Heart right ventricle (tissue), 16 donors: ENCODE measurements at places on chromosomes 2 and 18. TPM values are rescaled to one million over a fixed set of nuclear protein-coding genes. Genes with fewer than 3 reads are reported as not detected.

CGREF1 gene
- 0.57 TPM for polyA plus RNA-seq

LCT gene
- polyA plus RNA-seq, result not detected

TLK1 gene
- 5.8 TPM for polyA plus RNA-seq

VIL1 gene
- polyA plus RNA-seq, result not detected

CCNT2 gene
- polyA plus RNA-seq, result 4.7 TPM

ALLC gene
- 0.59 TPM for polyA plus RNA-seq

DGKD gene
- polyA plus RNA-seq, result 62.5 TPM

SIGLEC15 gene
- polyA plus RNA-seq, result 0.03 TPM

VWC2L gene
- polyA plus RNA-seq, result not detected

SLC8A1 gene
- polyA plus RNA-seq, result 46.1 TPM

AQP12A gene
- polyA plus RNA-seq, result not detected

VSNL1 gene
- polyA plus RNA-seq, result 5.9 TPM

CTAGE1 gene
- polyA plus RNA-seq, result not detected

FLACC1 gene
- 6.2 TPM for polyA plus RNA-seq

PRSS56 gene
- polyA plus RNA-seq, result not detected

CRIM1 gene
- 14.1 TPM for polyA plus RNA-seq

ACMSD gene
- not detected for polyA plus RNA-seq

TEKT4 gene
- not detected for polyA plus RNA-seq

CD28 gene
- polyA plus RNA-seq, result 0.15 TPM

MALL gene
- 15.0 TPM for polyA plus RNA-seq

SPHKAP gene
- 4.7 TPM for polyA plus RNA-seq

SANBR gene
- polyA plus RNA-seq, result 3.5 TPM

UCN gene
- 3.3 TPM for polyA plus RNA-seq

CRYBA2 gene
- not detected for polyA plus RNA-seq

MAP3K19 gene
- polyA plus RNA-seq, result not detected

IGFBP2 gene
- 171 TPM for polyA plus RNA-seq

ANKRD30BL gene
- polyA plus RNA-seq, result not detected

SERPINB10 gene
- not detected for polyA plus RNA-seq

TCF23 gene
- polyA plus RNA-seq, result 0.09 TPM

ARHGAP15 gene
- 2.0 TPM for polyA plus RNA-seq

NTSR2 gene
- 0.10 TPM for polyA plus RNA-seq

ACADL gene
- polyA plus RNA-seq, result 2.1 TPM

DNAJC5G gene
- polyA plus RNA-seq, result 3.7 TPM

KCNG3 gene
- polyA plus RNA-seq, result not detected

ACVR2A gene
- polyA plus RNA-seq, result 2.7 TPM

IL36RN gene
- polyA plus RNA-seq, result not detected
